LNCaP clone FGC (cell line): ENCODE measurements at places on chromosomes 13 and 19.

DNA sequence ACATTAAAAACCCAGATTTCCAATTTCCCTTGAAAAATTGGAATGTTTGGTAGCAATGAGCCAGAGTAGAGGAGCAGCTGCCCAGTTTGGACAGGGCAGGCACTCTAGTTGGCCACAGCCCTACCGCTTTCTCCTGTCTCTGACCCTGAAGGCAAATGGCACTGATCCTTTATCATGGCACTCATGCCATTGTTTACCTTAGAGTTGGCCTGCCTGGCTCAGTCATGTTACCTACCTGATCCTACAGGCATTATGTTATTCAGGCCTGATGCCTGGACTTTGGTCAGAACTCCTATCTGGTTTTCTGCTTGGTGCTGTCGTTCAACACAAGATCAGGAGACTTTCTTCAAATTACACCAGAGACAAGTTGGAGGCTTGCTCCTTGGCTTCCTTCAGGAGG lies 24.9 kb upstream of the TDRD3 start:
- no peak for DNase-seq

GRCh38 chr19:45848922-45849321 lies 14.0 kb downstream of the SYMPK start:
- DNase-seq = no peak

- DNase-seq = no peak
These were observed 573.8 kb upstream of the MIR17HG start for GRCh38 chr13:90773681-90774080.

DNA sequence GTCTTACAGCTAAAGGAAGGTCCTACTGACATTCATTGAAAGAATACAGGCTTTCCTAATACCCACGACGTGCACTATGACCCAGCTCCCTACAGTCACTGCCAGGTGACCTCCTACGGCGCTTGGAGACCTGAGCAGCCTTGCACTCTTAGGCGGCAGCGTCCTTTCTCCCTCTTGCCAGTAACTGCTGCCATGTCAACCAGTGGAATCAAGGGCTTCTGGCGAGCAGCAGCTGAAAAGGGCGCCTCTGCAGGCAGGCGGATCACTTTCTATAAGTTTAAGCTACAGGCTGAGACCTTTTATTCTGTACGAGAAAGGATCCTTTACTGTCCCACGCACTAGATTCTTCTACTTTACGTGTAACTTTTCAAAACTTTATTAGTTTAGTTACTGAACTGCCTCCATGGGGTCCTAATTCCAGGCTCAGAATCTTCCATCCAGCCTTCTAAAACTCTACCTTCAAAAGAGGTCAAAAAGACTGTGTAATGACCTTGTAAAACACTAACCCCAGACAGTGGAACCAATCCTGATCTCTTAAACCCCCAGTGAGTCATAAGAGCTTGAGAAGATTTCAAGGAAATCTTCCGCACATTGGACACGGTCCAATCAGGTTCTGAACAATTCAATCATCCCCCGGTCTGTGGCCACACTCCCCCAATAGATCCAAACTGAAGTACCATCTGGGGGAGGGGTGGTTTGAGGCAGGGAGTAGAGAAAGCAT lies 1.9 kb downstream of the KCTD12 start:
- no peak for DNase-seq

DNA sequence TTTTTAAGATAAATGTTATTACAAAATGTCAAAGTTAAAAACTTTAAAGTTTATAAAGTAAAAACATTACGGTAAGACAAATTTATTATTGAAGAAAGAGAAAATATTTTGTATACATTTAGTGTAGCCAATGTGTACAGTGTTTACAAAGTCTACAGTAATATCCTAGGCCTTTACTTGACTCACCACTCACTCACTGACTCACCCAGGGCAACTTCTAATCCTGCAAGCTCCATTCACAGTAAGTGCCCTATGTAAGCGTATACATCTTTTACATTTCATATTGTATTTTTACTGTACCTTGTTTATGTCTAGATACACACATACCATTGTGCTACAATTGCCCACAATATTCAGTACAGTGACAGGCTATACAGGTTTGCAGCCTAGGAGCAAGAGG lies 448.2 kb downstream of the KCTD12 start:
- no peak for DNase-seq

DNA sequence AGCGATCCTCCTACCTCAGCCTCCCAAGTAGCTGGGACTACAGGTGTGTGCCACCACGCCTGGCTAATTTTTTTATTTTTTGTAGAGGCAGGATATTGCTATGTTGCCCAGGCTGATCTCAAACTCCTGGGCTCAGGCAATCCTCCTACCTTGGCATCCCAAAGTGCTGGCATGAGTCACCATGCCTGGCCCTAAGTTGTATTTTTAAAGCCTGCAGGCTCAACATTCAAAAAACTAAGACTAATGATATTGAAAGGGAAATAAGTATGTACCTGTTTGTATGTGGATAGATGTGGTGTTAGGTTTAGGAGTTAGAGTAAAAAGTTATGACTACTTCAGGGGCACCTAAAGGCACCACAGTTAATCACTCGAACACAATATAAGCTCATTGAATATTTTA lies 5.4 kb upstream of the IPO5 start:
- DNase-seq = no peak

- no peak for DNase-seq
These were observed 13.2 kb downstream of the KLK5 start for GRCh38 chr19:50939596-50939995.

DNA sequence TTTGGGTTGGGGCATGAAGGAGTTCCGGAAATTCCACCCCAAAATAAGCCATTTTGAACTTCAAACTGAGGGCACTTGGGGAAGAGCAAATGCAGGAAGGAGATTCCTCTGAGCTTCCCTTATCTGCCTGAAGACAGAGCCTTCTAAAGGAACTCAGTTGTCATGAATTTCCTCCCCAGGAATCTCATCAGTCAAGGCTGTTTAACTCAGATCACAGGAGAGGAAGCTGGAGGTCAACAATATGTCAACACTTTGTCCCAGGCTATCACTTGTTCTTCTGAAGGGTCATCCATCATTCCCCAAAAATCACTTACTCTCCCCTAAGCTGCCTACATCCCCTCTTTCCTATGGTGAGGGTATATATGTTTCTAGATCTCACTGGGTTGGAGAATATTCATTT lies 26.0 kb upstream of the CHST8 start:
- DNase-seq = no peak

DNA sequence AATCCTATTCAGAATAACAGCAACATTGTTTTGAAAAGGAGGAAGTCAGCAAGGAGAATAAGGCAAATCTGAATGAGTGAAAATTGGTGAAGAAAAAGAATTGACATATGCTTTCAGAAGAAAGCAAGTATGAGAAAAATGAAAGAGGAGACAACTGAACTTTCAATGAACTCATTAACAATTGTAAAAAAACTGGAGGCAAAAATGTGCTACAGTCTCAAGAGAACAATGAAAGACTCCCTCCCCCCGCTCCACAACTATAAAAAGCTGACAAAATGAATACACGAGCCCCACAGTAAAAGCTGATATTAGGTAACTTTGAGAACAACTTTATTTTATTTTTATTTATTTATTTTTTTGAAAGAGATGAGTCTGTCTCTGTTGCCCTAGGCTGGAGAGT lies 373.1 kb downstream of the DIAPH3 start:
- DNase-seq = no peak

GRCh38 chr13:46593398-46593797 lies 40.4 kb downstream of the LRCH1 start:
- no peak for DNase-seq

GRCh38 chr13:48252176-48252575 lies 19.2 kb downstream of the ITM2B start:
- no peak for DNase-seq

GRCh38 chr19:42154471-42155323 lies 22.5 kb upstream of the POU2F2 start:
- no peak for DNase-seq

- peak; percentile 65 for DNase-seq
These were observed 3.4 kb upstream of the RPS11 start for GRCh38 chr19:49492573-49493405.

GRCh38 chr19:30362156-30362754 lies 9.9 kb upstream of the ZNF536 start:
- no peak for DNase-seq

DNA sequence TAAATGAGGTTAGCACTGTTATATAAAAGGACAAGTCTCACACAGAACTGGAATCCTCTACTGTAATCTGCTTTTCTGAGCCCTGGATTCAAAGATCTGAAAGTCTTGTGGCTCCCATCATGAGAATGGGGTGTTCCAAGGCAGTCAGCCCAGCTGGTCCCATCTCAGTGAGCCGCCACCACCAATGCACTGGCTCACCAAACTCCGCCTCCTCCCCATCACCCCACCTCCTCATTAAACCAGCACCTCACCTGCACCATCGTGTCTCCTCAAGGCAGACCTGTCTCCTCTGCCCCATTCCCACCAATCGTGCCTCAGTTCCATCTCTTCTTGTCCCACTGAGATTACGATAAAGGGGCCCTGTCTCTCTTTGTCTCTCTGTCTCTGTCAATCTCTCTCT lies 166.7 kb downstream of the USP12 start:
- no peak for DNase-seq

GRCh38 chr19:12660980-12661379 lies 5.6 kb downstream of the MAN2B1 start:
- DNase-seq = no peak

GRCh38 chr13:106373989-106374572 lies 161.4 kb downstream of the EFNB2 start:
- no peak for DNase-seq

GRCh38 chr19:1997353-1998233 lies 17.9 kb downstream of the BTBD2 start:
- no peak for DNase-seq

DNA sequence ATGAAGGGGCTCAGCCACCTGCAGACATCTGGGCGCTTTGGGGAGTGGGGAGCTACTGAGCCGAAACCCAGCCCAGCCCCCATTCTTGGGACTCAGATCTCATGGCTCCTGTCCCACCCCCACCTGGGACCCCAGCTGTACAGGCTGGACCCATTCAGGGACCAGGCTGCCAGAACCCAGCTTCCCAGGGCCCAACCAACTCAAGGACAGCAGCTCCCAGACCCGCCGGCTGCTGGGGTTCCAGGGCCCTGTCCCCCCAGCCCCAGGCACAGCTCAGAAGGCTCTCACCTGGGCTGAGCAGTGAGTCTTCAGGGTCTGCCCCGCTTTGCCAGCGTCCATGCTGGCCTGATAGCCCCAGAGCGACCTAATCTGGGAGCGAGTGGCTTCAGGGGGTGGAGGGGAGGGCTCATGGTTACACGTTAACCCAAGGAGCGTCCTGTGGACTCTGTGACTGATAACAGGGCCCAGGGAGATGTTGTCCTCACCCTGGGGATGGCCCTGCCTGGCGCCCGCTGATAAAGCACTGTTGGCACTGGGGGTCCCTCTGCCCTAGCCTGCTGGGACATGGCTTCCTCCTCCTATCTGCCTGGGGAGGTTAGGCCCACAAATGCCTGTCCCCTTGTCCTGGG lies at the start of gene TMEM86B:
TMEM86B (minus strand) TSS at position 361 of the 629 bp plus-strand sequence; CDS start at position 339, 22 bp downstream.
- no peak for DNase-seq

DNA sequence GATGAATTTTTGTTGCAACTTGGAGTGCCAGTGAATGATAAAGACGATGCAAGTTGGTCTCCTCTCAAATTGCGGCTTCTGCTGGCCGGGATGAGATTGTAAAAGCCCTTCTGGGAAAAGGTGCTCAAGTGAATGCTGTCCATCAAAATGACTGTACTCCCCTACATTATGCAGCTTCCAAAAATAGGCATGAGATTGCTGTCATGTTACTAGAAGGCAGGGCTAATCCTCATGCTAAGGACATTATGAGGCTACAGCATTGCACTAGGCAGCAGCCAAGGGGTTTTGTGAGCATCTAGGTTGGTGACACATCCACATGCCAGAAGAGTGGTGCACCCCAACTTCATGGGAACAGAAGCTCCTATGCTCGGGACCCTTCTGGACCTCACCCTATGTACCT lies 22.2 kb upstream of the KLF5 start:
- no peak for DNase-seq

GRCh38 chr19:54881884-54882283 lies 7.8 kb downstream of the FCAR start:
- no peak for DNase-seq

DNA sequence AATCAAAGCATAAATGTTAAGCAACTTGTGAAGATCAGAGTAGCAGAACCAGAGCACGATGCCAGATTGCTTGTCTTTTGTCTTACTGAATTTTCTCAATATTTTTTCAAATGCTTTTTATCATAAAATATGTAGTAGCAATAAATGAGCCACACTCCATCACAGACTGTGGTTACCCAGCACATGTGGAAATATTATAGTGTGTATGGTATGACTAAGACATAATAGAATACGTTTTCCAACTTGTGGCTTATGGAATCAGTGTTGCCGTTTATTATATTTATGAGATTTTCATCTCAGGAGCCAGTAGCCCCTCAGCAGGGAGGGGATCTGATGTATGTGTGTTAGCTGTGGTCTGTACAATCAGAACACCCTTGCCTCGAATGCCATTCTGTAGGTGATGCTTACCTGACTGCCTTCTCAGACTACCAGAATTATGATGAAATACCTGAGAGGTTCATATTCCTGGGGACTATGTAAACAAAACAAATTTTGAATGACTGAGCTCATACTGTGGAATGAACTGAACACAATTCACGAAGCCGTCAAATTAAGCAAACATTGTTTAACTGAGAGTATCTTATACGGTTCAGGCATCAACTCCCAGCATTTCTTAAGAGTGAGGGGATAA lies 1.9 kb downstream of the SCEL start:
- no peak for DNase-seq

GRCh38 chr19:54029301-54029700 lies 34.4 kb downstream of the VSTM1 start:
- no peak for DNase-seq

- DNase-seq = no peak
These were observed 61.7 kb downstream of the RAP2A start for GRCh38 chr13:97495678-97496077.

- no peak for DNase-seq
These were observed 129.5 kb downstream of the CYSLTR2 start for GRCh38 chr13:48783181-48783630.

DNA sequence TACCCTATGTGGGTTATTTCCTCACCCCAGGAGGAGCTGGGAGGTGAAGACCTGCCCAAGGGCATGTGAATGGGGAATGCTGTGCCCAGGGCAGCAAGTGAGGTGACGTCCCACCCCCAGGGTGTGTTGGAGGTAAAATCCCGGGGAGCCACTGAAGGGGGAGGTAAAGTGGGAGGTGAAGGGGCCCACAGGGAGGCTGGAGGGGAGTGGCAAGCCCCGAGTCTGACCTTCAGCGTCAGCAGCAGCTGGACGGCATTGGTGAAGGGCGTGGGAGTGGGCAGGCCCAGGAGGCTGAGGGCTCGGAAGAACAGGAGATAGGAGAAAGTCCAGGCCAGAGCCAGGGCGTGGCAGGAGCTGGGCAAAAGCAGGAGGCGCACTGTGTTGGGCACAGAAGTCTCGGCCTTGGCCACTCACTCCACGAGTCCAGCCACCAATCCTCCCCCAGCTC lies 2.4 kb downstream of the MBOAT7 start:
- no peak for DNase-seq

DNA sequence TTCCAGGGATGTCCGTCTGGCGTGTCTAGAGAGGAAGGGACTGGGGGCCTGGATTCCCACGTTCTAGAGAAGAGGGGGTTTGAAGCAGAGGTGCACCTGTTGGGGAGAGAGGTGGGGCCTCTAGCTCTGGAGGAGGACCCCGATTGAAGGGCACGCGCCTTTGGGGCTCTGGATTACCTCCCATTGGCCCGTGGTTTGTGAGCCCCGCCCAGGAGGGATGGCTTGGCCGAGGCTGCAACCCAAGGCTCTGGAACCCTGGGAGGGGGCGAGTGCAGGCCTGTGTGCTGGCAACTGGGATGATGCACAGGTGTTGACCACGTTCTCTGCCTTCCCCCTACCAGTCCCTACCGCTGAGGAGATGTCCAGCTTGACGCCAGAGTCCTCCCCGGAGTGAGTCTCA lies 20.2 kb downstream of the TMEM150B start:
- DNase-seq = no peak
